Stimulated activated CD4-positive, alpha-beta T cell treated with anti-CD3 and anti-CD28 coated beads, TNF-alpha, amount 100 ng/mL, for 1 hour (primary cell): ENCODE measurements at places on chromosomes 2 and 18.

DNA sequence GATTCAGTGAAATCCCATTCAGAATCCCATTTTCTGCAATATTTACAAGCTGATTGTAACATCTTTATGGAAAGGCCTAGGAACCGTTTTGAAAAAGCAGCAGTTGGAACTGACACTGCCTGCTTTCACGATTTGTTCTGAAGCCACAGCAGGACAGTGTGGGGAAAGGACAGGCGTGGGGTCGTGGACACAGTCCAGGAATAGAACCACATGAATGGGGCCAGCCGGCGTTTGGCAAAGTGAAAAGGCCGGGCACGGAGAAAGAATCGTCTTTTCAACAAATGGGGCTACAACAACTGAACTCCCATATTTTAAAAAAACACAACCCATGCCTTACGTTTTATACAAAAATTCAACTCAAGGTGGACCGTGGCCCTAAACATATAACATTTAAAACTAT is 69.8 kb downstream of the SLC66A2 start:
- no peak for DNase-seq

DNA sequence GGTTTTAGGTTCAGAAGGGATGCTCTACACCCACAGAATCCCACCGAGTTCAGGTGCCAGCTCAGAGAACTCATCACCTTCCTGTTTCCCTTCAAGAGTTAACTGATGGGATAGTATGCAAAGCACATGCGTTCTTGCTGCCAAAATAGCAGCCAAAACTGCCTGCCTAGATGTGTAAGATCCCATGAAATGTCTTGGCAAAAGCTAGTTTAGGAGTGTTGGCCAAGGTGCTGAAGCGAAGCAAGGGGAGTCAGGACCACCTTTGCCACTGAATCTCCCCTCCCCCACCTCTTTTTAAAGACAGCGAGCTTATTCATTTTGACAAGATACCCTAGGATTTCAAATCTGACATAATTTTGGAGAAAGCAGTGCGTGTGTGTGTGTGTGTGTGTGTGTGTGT is 2.1 kb downstream of the DOCK10 start:
- DNase-seq, result no peak

GRCh38 chr18:75638223-75638775 is 210.8 kb upstream of the SMIM21 start:
- DNase-seq, result no peak

- no peak for DNase-seq
Measured at GRCh38 chr2:112730791-112731190, 10.0 kb downstream of the NT5DC4 start.

GRCh38 chr2:30257266-30258214 is 26.2 kb downstream of the LBH start:
- DNase-seq, result no peak

DNA sequence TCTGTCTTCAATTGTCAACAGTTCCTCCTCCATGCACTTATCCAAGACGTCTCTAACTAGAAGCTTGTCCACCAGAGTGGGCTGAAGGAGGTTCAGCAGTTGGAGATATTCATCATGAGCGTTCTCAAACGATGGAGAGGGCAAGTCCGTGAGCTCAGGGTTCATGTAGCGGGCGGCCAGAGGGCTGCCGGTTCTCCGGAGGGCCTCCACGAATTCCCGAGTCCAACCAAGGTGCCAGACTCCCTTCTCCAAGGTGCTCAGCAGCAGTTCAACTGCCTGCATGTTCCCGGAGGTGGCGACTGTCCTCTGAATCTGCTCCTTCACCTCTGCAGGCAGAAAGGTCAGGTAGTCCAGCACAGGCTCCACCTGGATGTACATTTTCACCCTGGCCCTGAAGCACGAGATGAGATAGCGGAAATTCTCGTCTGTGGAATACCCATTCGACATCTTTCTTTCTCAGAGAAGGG is 590 bp downstream of the IFIH1 start:
- DNase-seq, result no peak

GRCh38 chr18:61965311-61965710 is 72.5 kb upstream of the RNF152 start:
- DNase-seq, result no peak
